ENCODE measurements at places on chromosomes 11 and 22.

GRCh38 chr22:20116376-20116950, 559 bp downstream of the RANBP1 start:
- DNase-seq: no peak

GRCh38 chr11:75480185-75481175, 45.3 kb downstream of the GDPD5 start:
- no peak for DNase-seq

DNA sequence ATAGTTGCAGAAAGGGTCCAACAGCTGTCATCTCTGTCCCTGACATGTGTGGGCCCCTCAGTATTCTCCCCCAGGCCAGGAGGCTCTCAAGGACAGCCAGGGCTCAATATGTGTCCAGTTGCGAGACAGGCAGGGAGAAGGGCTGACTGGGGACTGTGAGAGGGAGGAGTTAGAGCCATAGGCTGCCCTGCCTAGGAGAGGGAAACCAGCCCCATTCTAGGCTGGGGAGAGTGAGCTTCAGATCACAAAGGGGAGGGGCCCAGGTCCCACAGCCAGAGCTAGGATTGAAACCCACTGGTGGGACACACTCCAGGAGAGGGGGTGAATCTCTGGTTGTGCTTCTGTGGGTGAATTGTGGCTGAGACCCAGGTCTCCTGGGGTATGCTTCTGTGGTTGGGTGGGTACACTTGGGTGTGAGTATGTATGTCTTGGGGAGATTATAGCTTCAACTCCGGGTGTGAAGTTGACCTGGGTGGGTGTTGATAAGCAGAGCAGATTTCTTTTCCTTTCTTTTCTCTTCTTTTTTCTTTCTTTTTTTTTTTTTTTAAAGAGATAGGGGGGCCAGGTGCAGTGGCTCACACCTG, 2.1 kb upstream of the CARNS1 start:
- no peak for DNase-seq

DNA sequence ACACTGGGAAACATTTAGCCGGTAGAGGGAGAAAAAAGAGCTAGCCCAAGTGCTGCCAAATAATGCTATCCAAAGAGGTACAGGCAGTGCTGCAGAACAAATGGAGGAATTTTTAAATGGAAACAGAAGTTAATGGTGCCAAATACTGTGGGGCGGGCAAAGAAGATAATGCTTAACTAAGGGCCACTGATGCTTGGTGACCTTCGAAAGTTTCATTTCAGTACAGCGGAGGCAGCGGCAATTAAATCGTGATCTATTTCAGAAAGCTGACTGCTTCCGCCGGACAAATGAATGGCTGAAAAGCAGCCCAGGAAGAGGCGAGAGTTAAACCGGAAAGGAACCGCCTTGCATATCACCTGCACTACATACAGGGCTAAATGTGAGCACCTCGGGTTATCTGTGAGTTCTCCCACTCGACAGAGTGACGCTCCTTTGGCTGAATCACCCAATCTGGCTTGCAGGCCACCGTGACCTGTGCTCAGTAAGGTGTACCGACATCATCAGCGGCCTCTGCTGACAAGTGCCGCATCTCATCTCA, 42.1 kb downstream of the CADM1 start:
- no peak for DNase-seq

DNA sequence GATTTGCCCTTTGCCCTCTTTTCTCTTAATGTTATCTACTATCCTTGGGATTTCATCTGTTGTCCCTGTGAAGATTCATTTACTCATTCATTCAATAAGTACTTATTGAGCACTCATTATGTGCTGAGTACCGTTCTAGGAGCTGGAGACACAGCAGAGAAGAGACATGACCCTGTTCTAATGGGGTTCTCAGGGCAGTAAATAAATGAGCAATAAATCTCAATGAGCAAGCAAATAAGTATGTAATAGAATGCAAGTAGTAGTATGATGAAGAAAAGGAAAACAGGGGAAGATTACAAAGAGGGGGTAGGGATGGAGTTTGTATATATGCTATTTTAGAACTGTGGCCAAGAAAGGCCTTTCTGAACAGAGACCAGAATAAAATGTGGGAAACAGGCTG, 34.2 kb upstream of the NRIP3 start:
- DNase-seq: no peak

- no peak for DNase-seq
These were observed 29.0 kb upstream of the FGF3 start for GRCh38 chr11:69848201-69848600.

GRCh38 chr11:92751594-92751993, 217.9 kb upstream of the MTNR1B start:
- no peak for DNase-seq
